ENCODE measurements at places on chromosomes 3 and 15. TPM values are rescaled to one million over a fixed set of nuclear protein-coding genes. Genes with fewer than 3 reads are reported as not detected.
A peak's percentile ranks its signal among the peaks of the same experiment; 100 is the strongest.

DNA sequence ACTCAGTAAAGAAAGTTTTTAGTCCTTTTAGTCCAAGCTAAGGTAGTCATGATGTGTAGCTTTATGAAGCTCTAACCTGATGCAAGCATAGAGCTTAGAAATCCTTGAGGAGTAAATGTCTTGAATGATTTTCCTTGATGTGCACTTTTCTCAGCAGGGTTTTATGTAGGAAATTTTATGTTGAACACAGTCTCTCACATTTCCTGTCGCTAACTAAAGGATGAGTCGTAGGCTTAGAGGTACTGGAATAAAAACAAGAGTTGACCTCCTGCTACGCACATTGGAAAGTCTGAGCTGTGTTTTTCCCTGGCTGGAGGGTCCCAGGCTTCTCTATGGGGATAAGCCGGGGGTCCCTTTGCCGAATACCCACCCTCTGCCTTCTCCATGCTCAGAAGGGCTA, 34.7 kb upstream of the ZPLD1 start:
- peak; percentile 23 for DNase-seq

GRCh38 chr3:152404976-152405375, 136.2 kb downstream of the MBNL1 start:
- no peak for DNase-seq

- no peak for DNase-seq
Measured at GRCh38 chr15:61000276-61000675, 228.8 kb downstream of the RORA start.

DNA sequence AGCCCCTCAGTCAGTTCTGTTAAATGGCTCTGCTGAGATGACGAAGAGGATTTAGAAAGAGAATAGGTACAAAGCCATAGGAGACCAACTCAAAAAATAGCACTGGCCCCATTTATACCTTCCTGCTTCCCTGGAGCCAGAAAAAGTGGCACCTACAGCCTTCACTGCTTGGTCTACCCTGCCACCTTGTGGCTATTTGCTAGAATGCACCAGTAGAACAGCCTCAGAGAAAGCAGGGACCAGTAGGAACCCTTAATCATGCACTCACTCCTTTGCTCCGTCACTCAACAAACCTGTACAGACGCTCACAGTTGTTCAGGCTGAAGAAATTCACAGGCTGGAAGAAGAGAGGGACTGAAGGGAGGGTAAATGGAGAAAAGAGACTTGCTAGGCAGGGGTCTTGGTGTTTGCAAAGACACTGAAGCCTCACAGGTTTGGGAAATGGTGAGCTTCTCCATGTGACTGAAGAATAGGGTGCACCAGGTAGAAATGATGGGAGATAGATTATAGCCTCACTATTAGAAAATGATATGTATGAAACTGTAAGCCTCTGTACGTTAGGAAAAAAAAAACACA, 12.1 kb upstream of the RTP2 start:
- peak; percentile 78 for DNase-seq

Gene CHRM5
- not detected for total RNA-seq

- DNase-seq: no peak
Measured at GRCh38 chr3:53168175-53168923, 7.3 kb downstream of the PRKCD start.

- peak; percentile 72 for DNase-seq
Measured at GRCh38 chr15:57866149-57866736, 159.7 kb downstream of the POLR2M start.

Gene POTEB3
- not detected for total RNA-seq

DNA sequence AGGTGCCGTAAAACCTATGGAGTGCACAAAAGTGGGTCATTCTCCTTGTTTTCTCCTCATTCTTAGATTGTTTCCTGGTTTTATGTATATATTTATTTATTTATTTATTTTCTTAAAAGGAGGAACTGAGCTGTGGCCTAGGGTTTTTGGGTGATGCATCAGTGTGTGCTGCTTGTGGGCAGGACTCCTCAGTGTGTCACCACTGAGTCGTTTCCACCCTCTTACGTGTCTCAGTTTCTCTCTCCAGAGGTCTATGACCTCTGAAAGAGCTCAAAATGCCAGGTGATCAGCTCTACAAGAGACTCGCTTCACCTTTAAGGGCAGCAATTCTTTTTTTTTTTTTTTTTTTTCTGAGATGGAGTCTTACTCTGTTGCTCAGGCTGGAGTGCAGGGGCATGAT, 72.9 kb downstream of the CD200 start:
- peak; percentile 26 for DNase-seq

GRCh38 chr3:29202378-29202777, 78.5 kb upstream of the RBMS3 start:
- DNase-seq: peak; percentile 44

Gene CYP19A1
- 0.76 TPM for total RNA-seq

DNA sequence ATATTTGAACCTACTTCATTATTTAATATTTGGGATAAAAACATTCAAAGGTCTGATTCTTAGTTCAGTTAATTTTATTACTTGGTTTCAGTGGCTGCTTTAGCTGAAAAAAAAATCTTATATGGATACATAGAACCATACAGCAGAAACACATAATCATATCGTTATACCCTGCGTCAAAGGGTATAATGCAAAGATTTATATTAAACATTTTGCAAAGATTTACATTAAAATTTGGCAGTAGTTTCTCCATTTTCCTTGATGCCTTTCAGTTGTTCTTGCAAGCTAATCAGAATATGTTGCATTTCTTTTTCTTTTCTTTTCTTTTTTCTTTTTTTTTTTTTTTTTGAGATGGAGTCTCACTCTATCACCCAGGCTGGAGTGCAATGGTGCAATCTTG, 31.4 kb downstream of the CLDN11 start:
- DNase-seq: no peak

Gene PPP2R3A
- total RNA-seq: 21.0 TPM

Gene PLEKHO2
- 35.3 TPM for total RNA-seq

Gene ZNF502
- total RNA-seq: 3.8 TPM

DNA sequence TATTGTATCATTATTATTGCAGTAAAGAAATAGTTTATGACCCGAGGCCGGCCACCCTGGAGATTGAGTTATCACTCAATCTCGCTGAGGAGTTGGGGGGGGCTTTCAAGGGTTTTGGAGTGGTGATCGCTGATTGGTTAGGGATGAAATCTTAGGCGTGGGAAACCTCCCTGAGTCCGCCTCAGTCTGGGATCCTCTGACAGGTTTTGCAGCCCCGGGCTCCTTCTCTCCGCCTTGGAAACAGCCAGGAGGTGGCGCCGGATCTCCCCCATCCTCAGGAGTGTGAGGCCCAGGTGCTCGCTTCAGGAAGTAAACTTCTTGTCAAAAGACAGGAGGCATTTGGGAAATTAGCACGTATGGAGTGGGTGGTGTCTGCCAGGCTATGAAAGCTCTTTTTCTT, 41.1 kb upstream of the SEC61A1 start:
- peak; percentile 18 for DNase-seq

Gene LRRN1
- not detected for total RNA-seq

DNA sequence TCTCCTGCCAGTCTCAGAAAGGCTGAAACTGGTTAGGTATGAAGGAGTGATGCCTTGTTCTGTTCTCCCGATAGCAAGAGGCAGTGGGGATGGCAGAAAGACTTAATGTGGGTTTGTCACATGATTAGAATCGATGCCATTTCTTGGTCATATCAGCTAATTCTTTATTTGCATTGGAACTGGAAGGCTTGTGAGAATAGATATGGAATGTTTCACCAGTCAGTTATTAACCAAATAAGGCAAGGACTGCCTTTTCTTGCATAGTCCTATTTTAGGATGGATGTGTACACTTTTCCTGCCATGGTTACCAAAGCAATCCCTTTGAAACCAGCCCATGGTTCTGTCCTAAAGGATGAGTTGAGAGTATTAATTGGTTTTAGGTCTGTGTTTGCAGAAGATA, 33.7 kb downstream of the FILIP1L start:
- DNase-seq: peak; percentile 20

Gene SRGAP3
- 1.7 TPM for total RNA-seq

GRCh38 chr3:177481329-177481728, 284.0 kb upstream of the TBL1XR1 start:
- DNase-seq: no peak

- DNase-seq: peak; percentile 87
Measured at GRCh38 chr3:133930341-133930933, 34.8 kb upstream of the RAB6B start.

Gene GOLGA8S
- 0.13 TPM for total RNA-seq

Gene CYP8B1
- total RNA-seq: not detected

Gene MYO5C
- total RNA-seq: not detected

GRCh38 chr3:195140816-195141793, 129.9 kb downstream of the XXYLT1 start:
- no peak for DNase-seq

DNA sequence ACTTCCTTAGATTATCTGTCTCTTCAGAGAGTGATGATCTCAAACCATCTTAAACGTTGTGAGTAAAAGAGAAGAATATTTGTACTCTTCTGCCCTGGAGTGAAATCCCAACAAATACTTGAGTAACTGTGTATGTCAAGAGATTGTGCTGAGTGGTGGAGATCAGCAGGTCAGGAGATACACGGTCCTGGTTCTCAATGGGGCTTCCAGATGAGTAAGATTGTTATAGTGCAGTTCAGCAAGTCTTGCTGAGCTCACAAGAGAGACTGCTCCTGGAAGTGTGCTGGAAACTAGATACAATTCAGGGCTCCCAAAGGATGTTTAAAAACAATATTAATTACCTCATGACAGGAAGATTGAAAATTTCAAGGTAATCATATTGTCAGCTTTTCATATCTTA, 184.3 kb downstream of the AKAP13 start:
- no peak for DNase-seq

DNA sequence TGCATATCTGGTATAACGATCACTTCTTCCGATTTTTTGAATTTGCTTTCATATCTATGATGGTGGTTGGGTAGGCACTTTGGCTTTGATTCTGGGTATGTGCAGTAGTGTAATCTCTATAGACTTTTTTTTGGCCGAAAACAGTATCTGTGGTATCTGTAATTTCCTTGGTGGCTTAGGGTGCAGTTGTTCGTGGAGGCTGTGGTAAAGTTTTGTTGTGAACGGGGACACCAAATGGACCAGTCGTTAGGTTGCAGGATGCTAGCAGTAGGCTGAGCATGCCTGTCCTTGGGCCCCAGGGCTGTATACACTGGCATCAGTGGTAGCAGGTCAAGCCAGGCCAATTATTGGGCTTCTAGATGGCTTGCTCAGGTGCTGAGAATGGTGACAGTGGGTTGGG, 55.2 kb downstream of the CCDC66 start:
- no peak for DNase-seq
